ENCODE measurements at places on chromosomes 1 and 21. TPM values are rescaled to one million over a fixed set of nuclear protein-coding genes. Genes with fewer than 3 reads are reported as not detected.
A peak's percentile ranks its signal among the peaks of the same experiment; 100 is the strongest.

DNA sequence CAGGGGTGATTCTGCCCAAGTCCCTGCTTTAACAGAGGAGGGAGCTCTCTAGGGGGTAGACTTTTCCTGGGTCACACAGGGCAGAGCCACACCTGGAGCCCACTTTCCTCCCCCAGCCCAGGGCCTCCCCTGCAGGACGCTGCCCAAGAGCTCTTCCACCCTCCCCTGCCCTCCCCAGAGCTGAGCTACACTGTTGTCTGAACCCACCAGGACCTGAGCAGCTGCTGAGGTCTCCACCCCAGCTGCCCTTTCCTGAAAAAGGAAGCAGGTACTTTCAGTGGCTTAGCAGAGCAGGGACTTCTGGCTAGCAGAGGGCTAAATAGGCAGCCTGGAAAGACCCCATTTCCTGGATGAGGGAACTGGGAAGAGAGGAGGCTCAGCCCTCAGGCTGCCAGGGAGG lies 169.3 kb upstream of the ETV3 start:
- no peak for DNase-seq

- DNase-seq: no peak
These were observed 176.8 kb downstream of the ATP6V1G3 start for GRCh38 chr1:198363625-198364151.

DNA sequence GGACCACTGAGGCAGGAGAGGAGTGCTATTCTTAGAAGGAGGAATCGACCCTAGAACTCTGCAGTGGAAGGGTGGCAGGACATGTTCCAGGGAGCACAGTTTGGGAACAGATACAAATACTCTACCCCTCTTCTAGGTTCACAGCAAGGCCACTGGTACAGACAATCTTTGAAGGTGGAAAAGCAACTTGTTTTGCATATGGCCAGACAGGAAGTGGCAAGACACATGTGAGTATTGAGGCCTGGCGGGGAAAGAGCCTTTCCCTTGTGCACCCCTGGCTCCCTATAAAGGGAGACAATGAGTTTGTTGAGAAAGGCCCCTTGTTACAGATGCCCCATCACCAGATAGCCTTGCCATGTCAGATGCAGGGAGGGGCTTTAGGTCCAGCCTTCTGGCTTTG lies 17.8 kb downstream of the KIF2C start:
- DNase-seq: no peak

DNA sequence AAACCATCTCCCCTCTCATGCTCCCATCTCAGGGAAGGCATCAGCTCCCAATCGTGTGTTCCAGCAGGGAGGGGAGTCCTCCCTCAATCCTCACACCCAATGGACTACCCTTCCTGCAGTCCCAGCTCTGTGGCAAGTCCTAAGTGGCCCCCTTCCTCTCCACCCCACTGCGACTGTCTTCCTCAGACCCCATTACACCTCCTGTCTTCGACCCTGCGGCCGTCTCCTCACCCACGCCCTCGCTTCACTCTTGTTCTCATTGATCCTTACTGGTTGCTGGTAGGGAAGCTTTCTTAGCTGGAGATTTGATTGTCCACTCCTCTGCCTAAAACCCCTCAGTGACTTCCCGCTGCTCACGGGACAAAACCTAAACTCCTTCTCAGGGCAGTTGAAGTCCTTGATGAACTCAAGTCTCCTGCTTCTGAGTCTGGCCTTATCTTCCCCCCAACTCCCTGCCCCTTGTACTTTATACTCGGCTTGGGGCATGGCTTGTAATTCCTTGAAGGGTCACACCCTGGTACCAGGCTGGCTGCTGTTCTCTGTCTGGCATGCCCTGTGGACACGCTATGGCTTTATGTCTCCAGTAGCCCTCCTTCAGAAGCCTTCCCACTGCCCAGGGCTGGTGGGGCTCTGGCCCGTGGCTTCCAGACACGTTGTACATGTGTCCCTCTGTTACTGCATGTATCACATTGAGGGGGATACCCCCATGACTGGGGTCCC lies 2.3 kb upstream of the EPS8L3 start:
- peak; percentile 24 for DNase-seq

DNA sequence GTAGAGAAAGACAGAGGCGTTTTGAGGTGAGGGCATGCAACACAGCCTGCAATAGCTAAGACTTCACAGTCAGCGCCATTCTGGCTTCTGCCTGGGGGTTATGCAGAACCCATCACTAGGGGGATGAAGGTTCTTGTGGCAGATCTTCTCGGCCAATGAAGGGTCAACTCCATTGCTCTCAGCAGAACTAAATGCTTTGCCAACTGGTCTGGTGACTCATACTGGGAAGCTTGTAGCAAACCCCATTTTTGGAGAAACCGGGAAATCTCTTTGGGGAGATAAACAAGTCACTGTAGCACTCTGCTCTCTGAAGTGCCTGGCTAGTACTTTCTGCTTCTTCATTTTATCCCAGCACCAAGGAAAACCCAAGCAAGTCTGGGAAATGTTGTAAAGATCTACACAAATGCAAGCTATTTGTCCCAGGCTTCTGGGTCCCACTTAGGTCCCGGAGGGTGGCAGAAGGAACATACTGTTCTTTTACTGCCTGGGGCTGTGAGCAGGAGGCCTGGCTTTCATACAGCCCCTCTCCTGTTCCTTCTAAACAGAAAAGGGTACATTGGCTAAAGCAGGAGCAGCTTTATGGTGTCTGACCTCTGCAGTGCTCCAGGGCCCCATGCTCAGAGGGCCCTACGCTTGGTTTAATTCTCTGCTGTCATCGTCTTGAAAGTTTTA lies 28.8 kb downstream of the SHISA4 start:
- DNase-seq: no peak

GRCh38 chr1:67535474-67535873 lies 105.3 kb upstream of the SERBP1 start:
- DNase-seq: peak; percentile 53

DNA sequence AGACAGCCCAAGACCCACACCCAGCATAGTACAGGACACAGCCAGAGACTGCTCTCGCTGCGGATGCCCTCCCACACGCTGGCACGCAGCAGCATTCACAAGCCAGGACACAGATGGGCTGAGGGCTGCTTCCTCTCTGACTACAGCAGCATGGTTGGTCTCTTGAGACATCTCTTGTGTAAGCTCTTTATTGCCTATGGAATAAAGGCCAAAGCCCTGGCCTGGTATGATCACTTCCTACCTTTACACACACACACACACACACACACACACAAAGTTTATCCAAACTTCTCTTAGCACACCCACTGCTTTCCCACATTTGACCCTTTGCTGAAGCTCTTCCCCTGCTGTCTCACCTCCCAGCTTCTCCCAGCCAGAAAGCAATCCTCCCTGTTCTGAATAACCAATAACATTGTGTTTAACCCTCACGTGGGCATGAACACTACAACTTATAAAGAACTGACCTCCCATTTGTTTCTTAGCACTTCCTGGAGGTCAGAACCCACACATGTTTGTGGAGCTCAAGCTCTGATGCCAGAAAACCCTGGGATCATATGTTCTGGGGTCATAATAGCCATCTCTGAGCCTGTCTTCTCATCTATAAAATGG lies 1.2 kb upstream of the LUZP1 start:
- no peak for DNase-seq

- no peak for DNase-seq
These were observed 648 bp upstream of the DR1 start for GRCh38 chr1:93344886-93345632.

DNA sequence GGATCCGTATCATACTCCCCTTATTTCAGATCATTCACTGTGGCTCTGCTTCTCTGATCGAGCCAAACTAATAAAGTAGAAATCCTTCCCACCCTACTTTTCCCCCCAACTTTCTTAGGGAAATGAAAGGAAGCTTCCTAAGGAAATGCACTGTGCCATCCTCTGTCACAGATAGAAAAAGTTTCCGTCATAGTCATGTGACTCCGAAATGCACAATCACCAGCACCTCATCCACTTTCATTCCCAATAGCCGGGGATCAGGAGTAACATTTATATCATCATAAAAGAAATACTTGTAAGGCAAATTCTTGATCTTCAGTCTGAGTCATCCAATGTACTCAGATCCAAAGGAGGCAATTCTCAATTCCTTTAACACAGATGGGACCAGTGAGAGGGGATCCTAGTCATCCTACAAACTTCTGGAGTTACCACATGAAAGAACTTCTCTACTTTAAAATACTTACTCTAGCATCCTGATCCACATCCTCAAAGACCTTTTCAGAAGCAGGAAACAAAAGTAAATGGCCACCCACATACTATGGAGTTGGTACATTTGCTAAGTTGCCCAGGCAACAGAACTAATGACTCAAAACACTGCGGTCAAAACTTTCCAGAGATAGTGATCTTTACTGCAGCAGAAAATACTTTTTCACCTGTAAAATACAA lies 97.8 kb upstream of the ZC3H11B start:
- DNase-seq: no peak

DNA sequence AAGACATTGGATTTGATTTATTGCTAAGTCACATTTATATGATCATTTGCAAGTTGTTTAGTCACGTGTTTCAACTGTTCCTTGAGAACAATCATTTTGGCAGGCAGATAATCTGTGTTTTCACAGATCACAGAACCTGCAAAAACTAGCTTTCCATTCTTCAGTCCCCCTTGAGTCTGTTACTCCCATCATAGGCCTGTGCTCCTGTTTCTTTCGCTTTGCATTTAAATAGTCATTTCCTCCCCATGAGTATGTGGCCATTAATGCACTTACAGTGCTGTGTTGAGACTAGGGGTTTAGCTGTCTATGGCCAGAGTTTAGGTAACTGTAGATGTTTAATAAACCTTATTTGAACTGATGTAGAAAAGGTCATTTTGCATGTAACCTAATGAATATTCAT lies 214.5 kb downstream of the PATJ start:
- DNase-seq: no peak

GRCh38 chr1:101216623-101217022 lies 20.2 kb upstream of the S1PR1 start:
- no peak for DNase-seq

GRCh38 chr1:97505816-97506215 lies 415.0 kb downstream of the DPYD start:
- DNase-seq: no peak

DNA sequence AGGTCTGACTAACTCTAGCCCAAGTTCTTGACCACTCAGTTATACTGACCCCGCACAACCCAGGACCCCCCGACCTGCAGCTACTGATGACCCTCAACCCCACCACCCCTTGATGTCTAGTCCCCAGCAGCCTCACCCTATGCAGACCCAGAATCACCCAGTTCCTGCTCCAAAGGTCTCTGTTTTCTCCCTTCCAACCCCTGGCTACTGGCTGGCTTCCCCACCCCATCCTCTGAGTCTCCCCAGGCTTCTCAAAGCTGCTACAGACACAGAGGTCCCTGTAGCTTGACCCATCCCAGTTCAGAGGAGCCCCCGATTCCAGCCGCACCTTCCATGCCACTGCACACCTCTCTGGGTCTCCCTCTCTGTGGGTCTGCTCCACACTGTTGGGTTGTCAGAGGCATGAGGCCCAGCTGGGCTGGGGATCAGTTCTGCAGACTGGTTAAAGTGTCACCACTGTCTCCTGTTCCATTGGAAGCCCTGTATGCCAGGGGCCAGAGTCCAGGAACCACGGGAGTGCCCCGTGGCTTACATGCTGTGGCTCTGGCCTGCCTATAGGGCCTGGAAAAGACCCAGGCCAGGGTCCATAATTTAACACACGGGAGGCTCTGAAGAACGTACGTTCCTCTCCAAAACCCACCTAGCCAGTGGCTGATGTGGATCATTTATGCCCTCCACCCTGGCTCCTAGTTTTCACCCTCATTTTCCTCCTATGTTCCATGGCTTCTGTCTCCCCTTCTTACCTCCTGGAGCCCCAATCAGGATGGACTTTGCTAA lies 497 bp downstream of the PKLR start:
- no peak for DNase-seq

DNA sequence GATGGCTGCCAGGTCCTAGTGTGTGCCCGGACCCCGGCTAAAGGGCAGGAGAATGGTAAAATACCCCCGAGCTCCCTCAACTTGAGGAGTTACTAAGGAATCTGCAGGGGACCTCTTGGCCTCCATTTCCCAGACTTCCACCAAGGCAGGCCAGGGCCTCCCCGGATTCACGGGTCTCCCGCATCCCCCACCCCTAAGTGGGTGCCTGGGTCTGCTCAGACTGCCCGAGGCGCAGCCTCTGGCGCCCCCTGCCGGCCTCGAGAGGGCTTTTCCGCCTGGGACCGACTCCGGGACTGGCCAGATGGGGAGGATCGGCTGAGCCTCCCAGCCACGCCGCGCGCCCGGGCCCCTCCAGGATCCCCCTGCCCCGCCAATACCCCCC lies 1.7 kb downstream of the PLEKHG5 start:
- peak; percentile 89 for DNase-seq

DNA sequence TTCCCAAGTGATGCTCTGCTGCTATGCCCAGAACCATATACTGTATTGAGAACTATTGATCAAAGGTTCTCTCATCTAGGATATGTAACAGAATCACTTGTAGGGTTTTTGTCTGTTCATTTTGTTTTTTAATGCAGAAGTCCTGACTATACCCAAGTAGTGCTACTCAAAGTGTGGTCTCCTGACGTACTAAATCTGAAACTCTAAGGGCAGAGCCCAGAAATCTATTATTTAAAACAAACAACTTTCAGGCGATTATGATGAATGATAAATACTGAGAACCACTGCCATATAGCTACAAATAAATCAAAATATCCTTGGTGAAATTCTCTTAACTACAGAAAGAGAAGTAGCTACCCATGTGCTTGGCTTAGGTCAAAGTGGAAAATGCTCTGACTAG lies 10.1 kb downstream of the ZZZ3 start:
- no peak for DNase-seq

GRCh38 chr1:24988558-24988912 lies 58.5 kb upstream of the RUNX3 start:
- peak; percentile 30 for DNase-seq

DNA sequence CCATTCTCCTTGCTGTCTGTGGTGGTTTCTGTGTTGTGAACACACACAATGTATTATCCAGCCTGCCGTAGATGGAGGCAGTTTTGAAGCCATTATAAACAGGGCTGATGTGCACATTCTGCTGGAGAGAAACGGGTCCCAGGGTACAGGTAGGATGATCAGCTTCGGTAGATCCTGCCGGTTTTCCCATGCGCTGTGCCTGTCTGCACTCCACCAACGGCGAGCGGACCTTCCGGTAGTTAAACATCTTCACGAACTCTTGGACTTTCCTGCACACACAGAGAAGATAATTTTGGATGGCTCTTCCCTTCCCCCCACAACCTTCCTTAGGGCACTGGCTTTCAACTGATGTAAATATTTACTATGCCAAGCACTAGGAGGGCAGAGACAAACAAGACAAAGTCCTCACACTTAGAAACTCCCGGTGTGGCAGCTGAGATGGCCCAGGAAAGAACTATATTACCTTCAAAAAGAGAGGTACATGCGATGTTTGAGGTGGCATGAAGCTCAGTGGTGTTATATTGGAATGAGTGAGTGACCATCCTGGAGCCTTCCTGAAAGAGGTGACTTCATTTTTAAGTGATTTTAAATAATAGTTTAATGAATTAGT lies 41.7 kb downstream of the ALPL start:
- no peak for DNase-seq

The MASP2 gene
- not detected for total RNA-seq

The NBPF10 gene
- total RNA-seq: 1.6 TPM

The TRIM17 gene
- 3.4 TPM for total RNA-seq

The DMBX1 gene
- total RNA-seq: 0.11 TPM

The OXCT2 gene
- 0.96 TPM for total RNA-seq

The DISC1 gene
- total RNA-seq: 11.2 TPM

The SYNJ1 gene
- 17.9 TPM for total RNA-seq

The ADAM30 gene
- total RNA-seq: not detected

The LCE3A gene
- not detected for total RNA-seq

The CRB1 gene
- not detected for total RNA-seq

The TMEM61 gene
- not detected for total RNA-seq
